Frontal cortex (tissue), 4 donors: ENCODE measurements at places on chromosomes 1 and 21.
A peak's percentile ranks its signal among the peaks of the same experiment; 100 is the strongest.

DNA sequence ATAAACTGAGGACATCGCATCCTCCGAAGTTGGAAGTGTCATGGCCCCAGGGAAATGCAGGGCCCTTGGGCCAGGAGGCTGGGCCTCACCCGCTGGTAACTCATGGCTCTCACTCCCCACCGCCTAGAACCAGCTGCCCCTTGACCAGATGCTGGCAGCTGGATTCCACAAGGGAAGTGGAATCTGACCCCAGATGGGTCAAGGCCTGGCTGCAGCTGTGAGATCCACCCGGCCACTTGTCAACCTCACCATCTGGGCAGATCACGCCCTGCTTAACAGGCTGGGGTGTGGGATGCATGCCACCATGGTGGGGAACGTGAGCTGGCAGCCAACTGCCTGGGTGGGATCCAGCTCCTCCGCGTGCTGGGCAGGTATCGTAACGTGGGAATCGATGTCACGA, 25.5 kb downstream of the KCNAB2 start:
- DNase-seq = no peak

DNA sequence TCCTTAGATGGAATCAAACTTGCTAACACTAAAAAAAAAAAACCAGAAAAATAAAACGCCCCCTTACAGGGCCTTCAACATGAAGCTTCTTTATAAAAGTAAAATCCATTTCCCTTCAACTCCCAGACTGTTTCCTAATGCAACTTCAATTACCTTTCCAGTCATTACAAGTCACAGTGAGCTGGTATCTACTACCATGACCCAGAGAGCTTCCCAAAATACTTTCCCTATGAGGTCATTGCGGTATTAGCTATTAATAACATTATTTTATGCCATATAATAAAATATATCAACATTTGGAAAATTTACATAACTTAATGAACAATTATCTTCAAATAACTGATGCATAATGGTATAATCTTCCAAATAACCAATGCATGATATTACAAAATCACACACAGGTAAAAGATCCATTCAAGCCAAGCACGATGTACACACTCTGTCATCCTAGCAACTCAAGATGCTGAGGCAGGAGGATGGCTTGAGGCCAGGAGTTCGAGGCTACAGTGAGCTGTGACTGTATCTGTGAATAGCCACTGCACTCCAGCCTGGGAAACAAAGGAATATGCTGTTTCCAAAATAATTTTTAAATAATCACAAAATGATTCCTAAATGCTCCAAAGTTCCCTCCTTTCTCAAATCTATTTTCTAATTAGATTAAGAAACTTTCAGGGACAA, 24.1 kb downstream of the EIF4G3 start:
- DNase-seq = no peak

DNA sequence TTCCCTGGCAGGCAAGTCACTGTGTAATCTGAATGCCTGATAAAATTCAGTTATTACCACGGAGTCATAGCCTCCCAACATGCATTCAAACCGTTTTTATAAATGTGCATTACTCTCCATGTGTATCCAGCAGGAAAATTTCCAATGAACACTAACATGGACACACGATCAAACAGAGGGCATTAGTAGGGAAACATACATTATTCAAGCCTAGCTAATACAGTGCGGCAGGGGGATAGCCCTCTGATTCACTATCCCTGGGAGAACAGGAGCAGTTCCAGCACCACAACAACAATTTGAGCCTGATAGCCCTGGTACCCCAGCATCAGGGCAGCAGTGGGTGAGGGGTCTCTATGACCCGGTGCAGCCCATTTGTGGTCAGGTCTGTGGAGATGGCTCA, 35.8 kb upstream of the HMGB4 start:
- no peak for DNase-seq

- DNase-seq = no peak
These were observed 12.9 kb downstream of the PTPRU start for GRCh38 chr1:29249170-29249691.

DNA sequence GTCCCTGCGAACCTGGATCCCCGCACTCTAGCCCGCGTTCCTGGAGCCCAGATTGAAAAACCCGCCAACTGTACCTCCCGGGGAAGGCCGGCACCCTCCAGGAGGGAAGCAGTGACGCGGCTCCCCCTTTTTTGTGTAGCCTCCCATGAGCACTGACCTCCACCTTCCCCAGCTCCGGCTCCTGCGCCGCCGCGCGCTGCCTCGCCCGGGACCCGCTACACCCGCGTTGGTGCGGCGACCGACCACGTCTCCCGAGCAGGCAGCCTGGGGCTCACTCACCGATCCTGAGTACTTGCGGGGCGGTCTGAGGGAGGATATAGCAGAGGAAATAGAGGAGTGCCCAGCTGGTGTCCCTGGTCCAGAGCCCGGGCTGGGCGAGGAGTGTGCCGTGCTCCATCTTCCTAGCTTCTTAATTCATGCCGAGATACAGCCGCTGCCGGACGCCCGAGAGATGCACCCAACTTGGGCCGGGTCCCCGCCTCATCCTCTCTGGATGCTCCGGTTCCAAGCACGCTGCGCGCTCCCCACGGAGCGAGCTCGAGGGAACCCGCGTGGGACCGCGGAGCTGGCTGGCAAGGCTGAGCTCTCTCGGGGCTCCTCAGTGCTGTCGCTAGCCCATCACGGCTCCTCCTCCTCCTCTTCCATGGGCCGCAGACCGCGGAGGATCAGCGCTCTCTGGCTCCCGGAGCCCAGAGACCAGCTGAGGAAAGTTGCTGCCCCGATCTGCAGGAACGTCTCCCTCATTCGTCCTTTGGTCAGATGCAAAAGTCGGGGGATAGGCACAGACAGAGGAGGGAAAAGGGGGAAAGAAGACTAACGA, 482 bp downstream of the GRIK1 start:
- no peak for DNase-seq

DNA sequence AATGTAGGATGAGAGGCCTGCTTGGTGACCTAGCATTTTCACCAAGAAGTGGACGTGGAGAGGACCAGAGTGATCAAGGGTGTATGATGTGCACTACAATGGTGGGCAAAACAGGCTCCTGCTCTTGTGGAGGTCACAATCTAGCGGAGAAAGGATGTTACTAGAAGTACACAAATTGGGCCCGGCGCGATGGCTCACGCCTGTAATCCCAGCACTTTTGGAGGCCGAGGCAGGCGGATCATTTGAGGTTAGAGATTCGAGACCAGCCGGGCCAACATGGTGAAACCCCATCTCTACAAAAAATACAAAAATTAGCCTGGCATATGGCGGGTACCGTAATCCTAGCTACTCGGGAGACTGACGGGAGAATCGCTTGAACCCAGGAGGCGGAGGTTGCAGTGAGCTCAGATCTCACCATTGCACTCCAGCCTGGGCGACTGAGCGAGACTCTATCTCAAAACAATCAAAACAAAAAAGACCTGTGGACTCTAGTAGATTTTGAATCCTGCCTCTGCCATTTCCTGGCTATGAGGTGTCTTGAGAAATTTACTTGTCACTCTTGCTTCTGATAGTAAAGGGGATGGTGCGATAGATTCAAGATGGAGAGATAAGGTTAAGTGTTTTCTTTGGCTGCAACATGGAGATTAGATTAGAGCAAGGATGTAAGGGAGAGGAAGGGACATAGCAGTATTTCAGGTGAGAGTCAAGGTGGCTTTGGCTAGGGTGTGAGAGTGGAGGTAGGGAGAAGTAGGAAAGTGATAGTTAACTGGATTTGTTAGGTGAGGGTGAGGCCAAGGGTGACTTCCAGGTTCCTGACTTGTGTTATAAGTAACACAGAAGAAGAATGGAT, 7.1 kb downstream of the KLF18 start:
- DNase-seq = no peak

- DNase-seq = no peak
These were observed 293.8 kb downstream of the PLA2G4A start for GRCh38 chr1:187122566-187122965.

DNA sequence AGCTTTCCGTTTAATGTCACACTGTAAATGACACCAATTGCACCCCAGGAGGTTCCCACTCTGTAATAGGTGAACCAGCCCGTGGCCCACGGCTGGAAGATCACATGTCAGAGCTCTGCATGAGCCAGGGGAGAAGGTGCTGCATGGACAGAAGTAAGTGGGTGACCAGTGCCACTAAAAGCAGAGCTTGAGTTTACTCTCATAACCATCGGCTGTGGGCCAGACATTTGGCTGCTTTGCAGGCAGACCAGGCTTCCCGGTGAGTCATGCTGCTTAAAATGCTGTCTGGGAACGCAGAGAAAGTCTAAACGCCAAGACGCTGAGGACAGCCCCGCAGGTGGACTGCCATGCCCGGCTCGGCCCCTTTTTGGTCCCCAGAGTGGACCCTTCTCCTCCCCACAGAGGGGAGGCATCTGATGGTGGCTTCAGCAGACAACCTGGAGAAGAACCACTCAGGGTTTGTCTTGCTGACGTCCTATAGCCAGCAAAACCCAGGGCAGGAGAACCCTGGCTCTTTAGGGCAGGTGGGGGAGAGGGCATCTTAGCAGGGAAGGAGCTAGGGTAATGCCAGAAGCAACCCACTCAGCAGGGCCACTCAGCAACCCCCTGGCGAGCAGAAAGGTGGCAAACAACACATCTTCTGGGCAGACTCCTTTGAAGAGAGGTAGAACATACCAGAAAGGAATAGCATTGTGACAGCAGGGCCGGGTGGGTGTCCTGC, 7.3 kb downstream of the KIAA2013 start:
- DNase-seq = no peak

- no peak for DNase-seq
These were observed 102.8 kb upstream of the COL11A1 start for GRCh38 chr1:103211073-103211472.

DNA sequence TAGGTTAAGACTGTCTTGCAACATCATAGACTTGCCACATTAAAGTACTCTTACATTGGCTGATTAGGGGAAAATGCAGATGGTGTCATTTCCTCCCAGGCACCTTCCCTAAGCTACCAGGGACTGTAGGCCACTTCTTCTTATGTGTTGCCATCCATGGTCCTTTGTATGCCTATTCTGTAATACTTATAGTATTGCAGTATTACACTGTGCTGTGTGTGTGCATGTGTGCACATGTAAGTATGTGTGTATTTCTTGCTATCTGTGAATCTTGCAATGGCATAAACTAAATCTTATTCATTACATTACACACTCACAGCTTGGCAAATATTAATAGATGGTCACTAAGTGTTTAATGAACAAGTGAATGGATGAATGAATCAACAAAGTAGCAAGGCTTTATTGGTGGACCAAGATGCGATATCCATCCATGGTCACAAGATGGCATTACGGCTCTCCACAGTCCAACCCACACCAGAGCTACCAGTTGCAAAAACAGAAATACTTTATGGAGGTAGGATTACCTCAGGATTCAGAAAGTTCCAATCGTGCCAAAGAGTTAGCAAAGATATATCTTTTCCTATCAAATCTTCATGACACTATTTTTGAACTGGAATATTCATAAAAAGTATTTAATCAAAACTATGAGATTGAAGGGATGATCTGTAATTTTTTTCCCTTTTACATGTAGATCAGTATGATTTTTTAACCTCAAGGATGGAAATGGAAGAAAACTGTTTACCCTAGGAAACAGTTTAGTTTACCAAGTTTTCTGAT, 160.2 kb downstream of the DENND1B start:
- DNase-seq = no peak

GRCh38 chr1:165632491-165632890, 1.5 kb downstream of the MGST3 start:
- DNase-seq = no peak

GRCh38 chr21:33496345-33496744, 4.8 kb upstream of the DNAJC28 start:
- no peak for DNase-seq

GRCh38 chr1:174990382-174990999, 9.3 kb upstream of the CACYBP start:
- DNase-seq = peak; percentile 35

DNA sequence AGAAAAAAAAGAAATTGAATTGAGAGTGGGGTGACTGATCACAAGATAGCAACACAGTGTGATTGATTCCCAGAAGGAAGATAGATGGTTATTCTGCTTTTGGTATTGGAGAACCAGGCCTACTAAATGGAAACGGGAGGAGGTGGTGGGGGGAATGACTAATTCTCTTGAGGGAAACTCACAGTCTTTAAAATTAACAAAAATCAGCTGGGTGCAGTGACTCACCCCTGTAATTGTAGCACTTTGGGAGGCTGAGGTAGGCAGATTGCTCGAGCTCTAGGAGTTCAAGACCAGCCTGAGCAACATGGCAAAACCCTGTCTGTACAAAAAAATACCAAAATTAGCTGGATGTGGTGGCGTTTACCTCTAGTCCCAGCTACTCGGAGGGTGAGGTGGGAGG, 134.6 kb upstream of the PDE4B start:
- no peak for DNase-seq

DNA sequence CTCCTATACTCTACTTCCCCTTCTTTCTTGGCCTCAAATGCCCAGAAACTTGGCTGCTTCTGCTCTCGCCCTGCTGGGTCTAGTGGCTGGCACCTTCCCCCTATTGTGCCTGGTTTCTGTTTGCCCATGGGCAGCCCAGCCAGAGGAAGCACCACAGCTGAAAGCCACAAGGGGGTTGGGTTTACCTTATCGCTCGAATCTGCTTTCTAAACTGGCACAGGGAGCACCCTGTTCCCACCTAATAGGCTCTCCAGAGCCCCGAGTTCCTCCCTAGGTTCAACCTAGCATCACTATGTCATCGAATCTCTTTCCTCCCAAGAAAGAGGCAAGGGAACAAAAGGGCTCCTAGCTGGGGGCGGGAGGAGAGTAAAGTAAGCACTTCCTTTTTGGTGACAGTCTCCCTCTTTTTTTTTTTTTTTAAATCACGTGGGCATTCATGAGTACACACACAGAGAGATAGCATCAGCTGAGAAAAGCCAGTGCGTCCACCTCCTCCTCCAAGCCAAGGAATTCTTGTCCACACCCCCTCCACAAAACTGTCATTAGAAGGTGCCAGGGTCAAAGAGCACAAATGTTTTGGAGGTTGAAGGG, 72.8 kb downstream of the PLEKHA6 start:
- DNase-seq = no peak

DNA sequence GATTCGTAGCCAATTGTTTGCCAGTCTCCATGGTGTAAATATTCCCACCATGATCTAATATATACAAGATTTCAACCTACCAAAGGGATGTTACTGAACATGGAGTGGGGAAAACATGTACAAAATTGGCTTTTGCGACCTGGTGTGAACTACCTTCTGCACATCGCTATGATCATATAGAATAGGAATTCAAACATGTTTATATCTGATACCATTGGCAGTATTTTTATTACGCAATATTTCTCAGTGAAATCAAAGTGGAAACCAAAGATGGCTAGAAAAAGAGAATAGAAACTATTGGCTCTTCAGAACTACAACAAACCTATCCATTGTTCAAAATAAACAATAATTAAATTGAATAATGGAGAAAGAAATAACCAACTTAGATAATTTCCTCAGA, 285.1 kb downstream of the TPR start:
- DNase-seq = no peak

GRCh38 chr1:69743146-69743545, 175.4 kb downstream of the LRRC7 start:
- no peak for DNase-seq

DNA sequence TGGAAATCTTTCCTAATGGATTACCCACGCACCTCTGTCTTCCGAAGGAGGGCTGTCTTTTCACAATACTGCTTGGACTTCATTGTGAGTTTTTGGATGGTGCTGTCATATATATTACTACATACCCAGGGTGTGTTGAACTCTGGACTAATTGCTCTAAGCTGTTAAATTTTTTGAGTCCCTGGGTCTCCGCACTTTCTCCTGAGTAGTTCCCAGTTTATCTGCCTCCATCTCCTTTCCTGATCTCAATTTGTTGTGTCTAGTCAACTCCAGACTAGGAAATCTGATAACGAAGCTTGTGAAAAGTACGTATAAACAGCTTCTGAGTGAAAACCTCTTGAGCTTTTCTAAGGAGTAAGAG, 211.1 kb downstream of the ROR1 start:
- DNase-seq = no peak
